ENCODE measurements at places on chromosomes 2 and 18. TPM values are rescaled to one million over a fixed set of nuclear protein-coding genes. Genes with fewer than 3 reads are reported as not detected.
A peak's percentile ranks its signal among the peaks of the same experiment; 100 is the strongest.

GRCh38 chr2:144310889-144311608 is 208.9 kb downstream of the ZEB2 start:
- DNase-seq, result no peak

GRCh38 chr2:200203381-200203827 is 103.1 kb upstream of the SPATS2L start:
- DNase-seq, result no peak

DNA sequence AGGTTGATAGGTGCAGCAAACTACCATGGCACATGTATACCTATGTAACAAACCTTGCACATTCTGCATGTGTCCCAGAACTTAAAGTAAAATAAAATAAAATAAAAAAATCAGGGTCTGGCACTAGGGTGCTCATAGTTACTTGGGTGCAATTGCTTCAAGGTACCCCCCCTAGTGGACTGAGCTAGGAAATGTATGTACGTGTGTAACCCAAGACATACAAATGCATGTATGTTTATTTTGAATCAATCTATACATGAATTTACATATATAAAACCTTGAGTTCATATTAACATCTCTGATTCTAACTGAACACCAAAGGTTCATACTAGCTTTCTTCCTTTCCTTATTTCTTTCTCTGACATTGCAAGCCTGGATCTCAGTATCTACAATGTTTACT is 51.5 kb downstream of the USP37 start:
- DNase-seq, result no peak

- no peak for DNase-seq
These were observed 186.2 kb upstream of the PARD3B start for GRCh38 chr2:204359076-204359475.

DNA sequence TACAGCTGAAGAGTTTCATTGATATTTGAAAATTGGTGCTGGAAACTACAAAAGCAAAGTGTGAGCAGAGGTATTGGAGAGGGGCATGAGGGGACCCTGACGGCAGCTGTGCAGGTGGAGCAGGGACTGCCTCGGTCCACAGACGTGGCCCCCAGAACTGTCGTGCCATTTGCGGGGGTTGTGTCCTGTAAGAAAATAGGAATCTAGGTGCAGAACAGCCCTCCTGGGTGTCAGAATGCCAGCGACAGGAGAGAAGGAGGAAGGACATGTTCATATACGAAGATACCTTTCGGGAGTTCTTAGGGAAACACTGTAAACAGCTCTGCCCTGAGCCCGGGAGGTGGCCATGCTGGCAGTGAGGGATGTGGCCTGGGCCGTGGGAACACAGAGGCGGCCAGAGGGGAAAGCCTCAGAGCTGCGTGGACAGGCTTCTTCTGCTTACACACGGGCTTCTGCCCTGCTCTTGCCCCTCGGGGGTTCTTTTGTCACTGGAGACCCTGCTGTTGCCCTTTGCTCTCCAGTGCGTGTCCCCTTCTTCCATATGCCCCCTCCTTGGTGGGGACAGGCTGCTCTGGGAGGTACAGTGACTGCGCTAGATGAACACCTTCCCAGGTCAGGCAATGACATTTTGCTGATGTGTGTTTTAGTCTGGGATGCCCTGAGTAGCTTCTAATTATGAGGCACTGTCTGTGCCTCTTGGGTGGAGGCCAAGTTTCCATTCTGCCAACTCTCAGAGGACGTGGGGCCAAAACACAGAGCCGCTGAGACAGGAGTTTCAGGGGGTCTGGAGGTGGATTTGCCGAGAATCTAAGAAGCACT is 81.9 kb upstream of the TXNDC2 start:
- no peak for DNase-seq

GRCh38 chr18:36440614-36441013 is 143.1 kb downstream of the FHOD3 start:
- no peak for DNase-seq

DNA sequence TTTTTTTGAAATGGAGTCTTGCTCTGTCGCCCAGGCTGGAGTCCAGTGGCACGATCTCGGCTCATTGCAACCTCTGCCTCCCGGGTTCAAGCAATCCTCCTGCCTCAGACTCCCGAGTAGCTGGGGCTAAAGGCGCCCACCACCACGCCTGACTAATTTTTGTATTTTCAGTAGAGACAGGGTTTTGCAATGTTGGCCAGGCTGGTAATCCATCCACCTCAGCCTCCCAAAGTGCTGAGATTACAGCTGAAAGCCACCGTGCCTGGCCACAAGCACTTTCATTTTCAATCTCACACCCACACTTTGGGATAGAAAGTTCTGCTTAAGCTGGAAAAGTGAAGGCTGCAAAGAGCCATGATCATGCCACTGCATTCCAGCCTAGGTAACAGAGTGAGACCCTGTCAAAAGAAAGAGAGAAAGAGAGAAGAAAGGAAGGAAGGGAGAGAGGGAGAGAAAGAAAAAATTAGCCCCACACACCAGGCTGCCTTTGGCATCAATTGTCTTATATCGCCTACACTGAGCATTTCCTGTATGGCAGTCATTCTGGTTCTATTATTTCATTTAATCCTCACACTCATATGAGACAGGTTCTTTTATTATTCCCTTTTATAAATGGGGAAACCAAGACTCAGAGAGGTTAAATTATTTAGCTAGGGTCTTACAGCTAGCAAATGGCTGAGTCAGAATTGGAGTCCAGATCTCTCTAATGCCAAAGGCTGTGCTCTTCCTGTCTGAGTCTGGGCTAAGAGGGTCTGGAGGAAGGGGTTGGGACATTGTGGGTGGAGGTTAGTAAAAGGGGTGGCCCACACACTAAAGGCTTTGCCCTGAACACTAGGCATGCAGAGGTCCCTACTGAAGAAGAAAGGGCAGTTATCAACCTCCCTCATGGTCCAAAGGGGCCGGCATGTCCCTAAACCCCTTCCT is 37.9 kb upstream of the PKDCC start:
- no peak for DNase-seq

GRCh38 chr2:126657148-126657635 is 1.2 kb downstream of the GYPC start:
- peak; percentile 66 for DNase-seq

DNA sequence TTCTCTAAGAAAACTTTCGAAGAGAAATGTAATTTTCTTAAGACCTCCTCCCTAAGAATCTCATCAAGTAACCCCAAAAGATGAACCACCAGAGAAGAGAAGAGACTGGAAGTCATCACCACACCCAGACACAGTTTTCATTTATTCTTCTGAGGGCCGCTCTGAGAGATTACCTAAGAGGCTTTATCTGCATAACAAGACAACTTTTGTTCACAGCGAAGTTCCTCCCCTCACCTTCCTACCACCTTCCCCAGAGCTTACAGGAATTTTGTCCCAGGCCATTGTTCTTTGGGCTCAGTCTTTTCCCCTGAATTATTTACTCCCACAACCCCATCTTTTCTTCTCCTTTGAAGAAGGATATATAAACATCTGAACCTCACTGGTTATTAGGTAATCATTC is 92.8 kb downstream of the AKAIN1 start:
- DNase-seq, result no peak

FARSB gene
- polyA plus RNA-seq, result 15.5 TPM

METTL5 gene
- 59.0 TPM for polyA plus RNA-seq

REEP1 gene
- polyA plus RNA-seq, result 2.4 TPM

SMAD7 gene
- polyA plus RNA-seq, result 11.8 TPM

FZD7 gene
- polyA plus RNA-seq, result 3.9 TPM

SLC16A14 gene
- 0.85 TPM for polyA plus RNA-seq

CYP20A1 gene
- polyA plus RNA-seq, result 10.9 TPM

DCDC2C gene
- not detected for polyA plus RNA-seq

RAMP1 gene
- polyA plus RNA-seq, result 11.0 TPM

TCF4 gene
- polyA plus RNA-seq, result 14.3 TPM

GAL3ST2 gene
- polyA plus RNA-seq, result not detected

ABCB11 gene
- polyA plus RNA-seq, result 0.02 TPM

CCDC74B gene
- 4.4 TPM for polyA plus RNA-seq

TUBB8B gene
- 0.38 TPM for polyA plus RNA-seq

Measured in lung (tissue), 17 donors.